ENCODE measurements at places on chromosomes 3 and 15.

DNA sequence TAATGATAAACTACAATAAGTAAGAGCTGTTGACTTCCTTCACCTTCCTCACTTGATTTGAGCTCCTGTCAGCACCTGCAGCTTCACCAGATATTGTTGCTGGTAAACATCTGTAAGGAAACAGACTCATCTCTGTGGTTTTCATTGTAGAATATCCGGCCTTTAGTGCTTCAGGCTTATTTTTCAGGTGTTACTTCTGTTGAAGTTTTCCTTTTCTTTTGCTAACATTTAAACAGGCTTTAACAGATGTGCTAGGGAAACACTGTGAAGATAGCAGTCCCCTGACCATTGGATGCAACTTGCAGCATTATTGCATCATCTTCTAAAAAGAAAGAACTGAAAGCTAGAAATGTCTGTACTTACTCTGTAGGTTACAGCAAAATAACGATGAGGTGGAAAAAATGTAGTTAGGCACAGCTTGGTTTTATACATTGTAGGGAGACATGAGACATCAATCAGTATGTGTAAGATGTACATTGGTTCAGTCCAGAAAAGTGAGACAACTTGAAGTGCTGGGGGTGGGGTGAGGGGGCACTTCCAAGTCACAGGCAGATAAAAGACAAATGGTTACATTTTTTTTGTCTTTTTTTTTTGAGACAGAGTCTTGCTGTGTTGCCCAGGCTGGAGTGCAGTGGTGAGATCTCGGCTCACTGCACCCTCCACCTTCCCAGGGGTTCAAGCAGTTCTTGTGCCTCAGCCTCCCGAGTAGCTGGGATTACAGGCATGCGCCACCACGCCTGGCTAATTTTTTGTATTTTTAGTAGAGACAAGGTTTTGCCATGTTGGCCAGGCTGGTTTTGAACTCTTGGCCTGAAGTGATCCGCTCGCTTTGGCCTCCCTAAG, 10.2 kb downstream of the EDEM1 start:
- no peak for DNase-seq

GRCh38 chr3:136818769-136819391, at the start of gene SLC35G2:
Gene SLC35G2, plus strand, starts transcription at chr3:136819126. Its CDS starts 35,335 bp downstream, at chr3:136854461.
- no peak for DNase-seq

GRCh38 chr3:76724706-76725105, 315.2 kb upstream of the ROBO2 start:
- DNase-seq = no peak

- no peak for DNase-seq
Measured at GRCh38 chr3:155730843-155731242, 14.0 kb downstream of the PLCH1 start.

DNA sequence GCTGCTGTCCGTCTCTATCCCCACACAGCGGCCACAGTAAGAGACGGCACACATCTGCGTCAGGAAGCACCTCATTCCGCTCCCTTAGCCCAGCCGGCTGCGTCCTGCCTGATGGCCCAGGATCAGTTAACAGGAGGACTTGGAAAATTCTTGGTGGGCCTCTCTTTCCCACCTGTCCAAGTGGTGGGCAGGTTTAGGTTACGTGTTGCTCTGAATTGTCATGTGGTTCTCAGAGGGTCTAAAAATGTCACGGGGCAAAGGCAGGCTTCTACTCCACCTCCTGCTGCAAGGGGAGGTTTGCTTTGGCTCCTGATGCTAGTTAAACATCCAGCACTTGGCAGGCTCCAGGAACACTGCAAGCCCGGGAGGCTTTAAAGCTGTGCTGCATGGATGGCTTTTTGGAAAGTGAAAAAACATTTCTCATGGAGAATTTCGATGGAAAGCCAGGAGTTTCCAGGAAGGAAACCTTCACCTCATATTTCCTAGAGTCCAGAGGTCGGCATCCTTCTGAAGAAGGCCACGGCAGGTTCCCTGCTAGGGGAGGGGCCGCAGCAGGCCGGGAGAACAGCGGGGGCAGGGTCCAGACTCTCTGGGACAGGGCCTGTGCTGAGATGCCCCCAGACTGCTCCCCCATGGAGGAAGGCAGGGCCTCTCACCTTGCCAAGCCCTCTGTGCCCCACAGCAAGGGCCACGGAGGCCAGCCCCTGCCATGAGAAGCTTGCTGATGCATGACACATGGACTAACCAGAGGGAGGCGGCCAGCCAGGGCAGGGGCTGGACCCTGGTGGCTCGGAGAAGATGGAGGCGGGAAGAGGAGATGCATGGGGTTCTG, 10.8 kb downstream of the CTSH start:
- DNase-seq = no peak

- DNase-seq = no peak
Measured at GRCh38 chr3:16836505-16837237, 48.1 kb upstream of the PLCL2 start.

- DNase-seq = no peak
Measured at GRCh38 chr15:79092382-79092781, 1.8 kb upstream of the RASGRF1 start.

- no peak for DNase-seq
Measured at GRCh38 chr3:76264496-76264895, 479.1 kb upstream of the ZNF717 start.

DNA sequence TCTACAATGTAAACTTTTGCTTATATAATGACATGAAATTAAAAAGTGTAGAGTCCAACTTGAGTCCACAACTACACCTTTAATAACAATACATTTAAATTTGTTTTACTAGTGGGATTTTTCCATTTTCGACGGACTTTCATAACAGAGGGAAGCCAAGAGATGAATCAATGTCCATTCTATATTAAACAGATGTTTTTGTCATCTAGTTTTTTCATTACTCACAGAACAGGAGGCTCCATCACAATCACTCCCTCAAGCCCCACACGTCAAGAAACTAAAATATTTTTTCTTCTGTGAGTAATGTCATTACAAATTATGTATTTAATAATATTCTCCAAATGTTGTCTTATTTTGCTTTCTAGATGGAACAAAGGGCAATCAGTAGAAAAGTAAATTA, 932.9 kb downstream of the ROBO1 start:
- DNase-seq = no peak

DNA sequence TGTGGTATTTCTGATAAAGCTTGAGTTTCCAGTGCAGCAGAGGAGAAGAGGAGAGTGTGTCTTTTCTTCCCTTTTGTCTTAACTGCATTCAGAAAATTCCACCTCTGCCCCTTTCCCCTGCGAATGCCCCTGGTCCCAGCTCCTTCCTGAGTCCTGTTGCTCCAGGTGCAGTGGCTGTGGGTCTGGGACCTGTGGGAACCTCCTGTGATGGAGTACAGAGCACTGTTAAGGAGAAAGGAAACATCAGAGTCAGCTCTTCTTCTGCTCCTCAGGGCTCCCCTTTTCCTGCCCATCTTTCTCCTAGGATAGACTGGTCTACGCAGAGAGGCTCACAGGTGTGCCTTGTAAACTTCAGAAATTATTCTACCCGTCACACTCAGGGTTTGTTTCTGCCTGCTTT, 165.8 kb upstream of the ROPN1 start:
- no peak for DNase-seq

DNA sequence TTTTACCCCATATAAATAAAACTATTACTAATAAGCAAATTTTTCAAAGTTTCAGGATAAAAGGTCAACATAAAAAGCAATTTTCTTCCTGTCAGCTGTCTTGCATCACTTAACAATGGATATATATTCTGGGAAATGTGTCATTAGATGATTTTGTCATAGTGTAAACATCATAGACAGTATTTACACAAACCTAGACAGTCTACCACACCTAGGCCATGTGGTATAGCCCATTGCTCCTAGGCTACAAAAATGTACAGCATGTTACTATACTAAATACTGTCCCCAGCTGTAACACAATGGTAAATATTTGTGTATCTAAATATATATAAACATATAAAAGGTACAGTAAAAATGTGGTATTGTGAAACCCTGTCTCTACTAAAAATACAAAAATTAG, 156.7 kb downstream of the ANO10 start:
- no peak for DNase-seq

- no peak for DNase-seq
Measured at GRCh38 chr3:20232906-20233780, 47.1 kb upstream of the SGO1 start.

DNA sequence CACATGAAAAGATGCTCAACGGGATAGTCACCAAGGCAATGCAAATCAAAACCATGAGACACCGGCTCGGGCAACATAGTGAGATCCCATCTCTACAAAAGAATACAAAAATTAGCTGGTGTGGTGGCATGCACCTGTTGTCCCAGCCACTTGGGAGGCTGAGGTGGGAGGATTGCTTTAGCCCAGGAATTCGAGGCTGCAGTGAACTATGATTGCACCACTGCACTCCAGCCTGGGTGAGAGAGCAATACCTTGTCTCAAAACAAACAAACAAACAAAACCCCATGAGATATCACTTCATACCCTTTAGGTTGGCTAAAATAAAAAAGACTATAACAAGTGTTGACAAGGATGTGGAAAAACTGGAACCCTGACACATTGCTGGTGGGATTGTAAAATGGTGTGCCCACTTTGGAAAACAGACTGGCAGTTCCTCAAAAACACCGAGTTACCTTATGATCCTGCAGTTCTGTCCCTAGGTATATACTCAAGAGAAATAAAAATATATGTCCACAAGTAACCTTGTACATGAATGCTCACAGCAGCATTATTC, 3.8 kb upstream of the PPARG start:
- no peak for DNase-seq

DNA sequence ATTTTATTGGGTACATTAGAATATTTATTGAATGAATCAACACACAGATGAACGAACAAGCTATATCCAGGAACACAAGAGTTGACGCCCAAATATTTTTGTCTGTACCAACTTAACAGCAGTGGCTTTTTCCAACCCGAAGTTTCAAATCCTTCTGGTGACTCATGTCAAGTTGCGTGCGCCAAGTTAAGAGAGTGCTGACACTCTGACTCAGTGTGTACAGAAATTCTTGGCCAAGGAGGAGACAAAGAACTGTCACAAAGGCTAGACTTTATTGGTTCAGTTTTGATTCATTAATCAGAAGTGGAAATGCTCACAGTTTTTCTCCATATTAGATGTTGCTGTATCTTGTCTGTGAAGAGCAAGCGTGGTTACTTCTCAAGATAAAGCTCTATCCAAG, 59.6 kb upstream of the TSC22D2 start:
- no peak for DNase-seq
